ENCODE measurements at places on chromosomes 11 and 22.
A peak's percentile ranks its signal among the peaks of the same experiment; 100 is the strongest.

DNA sequence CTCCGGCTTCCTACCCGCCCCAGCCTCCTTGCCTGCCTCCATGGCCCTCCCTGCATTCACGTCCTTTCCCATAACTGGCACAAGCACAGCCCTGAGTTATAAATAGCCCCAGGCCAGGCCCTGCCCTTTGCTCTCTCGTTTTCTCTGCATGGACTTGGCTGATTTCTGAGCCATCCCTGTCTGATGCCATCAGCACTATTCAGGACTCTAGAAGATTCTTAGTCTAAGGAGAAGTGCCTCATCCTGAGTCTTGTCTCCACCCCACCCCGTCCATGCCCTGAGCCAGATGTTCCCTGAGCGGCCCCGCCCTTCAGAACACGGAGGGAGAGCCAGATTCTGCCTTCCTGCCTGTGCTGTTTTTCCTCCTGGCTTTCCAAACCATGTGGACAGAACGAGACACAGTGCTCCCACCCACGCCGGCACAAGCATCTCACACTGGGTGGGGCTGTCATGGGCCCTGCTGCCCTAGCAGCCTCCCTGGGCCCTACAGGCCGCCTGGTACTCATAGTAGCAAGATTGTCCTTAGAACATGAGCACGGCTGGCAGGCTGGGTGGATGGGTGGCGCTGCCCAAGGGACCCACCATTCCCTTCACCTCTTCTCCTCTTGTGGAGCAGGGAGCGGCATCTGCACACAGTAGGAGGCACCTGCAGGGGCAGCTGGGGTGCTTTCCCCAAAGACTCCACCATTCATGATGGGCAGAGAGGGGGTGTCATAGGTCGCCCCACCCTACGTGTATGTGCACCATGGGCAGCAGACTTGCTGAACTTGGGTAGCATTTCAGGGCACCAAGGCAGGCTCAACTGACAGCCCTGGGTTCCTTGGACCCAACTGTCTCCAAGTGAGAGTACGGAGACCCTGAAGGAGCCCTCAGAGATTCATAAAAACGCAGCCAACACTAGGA is 76.9 kb downstream of the BCR start:
- no peak for DNase-seq

DNA sequence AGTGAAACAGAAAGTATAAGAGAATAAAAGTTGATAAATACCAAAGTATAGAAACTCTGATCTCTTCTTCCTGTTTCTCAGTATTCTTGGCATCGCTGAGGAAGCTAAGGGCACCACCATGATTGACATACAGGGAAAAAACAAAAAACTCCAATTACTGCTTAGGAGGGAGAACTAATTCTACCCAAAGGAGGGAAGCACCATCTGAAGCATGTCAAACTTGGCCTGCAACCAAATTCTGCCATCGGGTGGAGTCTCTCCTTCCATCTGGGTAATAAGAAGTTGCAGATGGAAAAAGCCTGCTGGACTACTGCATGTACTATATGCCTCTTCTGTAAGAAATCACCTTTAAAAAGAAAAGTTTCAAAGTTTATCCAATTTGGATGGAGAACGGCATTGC is 30.5 kb upstream of the PPP2R1B start:
- no peak for DNase-seq

- no peak for DNase-seq
Measured at GRCh38 chr22:44020981-44021380, 3.1 kb upstream of the PARVB start.

DNA sequence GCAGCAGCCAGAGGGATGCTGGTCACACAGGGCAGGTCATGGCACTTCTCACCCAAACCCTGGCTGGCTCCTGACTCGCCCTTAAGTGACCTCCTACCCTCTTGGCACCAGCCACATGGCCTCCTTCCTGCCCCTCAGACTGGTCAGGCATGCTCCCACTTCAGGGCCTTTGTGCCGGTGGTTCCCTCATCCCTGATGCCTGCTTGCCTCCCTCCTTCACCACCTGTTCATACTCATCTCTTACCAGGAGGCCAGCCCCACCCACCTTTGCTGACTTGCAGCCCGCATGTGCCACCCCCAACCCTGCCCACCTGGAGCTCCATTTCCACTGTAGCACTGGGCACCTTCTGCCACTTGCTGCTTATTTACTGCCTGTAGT is 20.1 kb downstream of the GNAZ start:
- DNase-seq, result no peak

GRCh38 chr11:44592125-44592940 is 26.9 kb downstream of the CD82 start:
- no peak for DNase-seq

GRCh38 chr22:44850946-44851345 is 98.6 kb downstream of the ARHGAP8 start:
- no peak for DNase-seq

GRCh38 chr11:64299847-64300648 is at the start of gene CATSPERZ:
CATSPERZ (plus strand) TSS chr11:64300358; CDS start chr11:64300411, 53 bp downstream.
- no peak for DNase-seq

GRCh38 chr11:108170184-108170583 is 48.8 kb downstream of the ACAT1 start:
- no peak for DNase-seq

GRCh38 chr11:68778205-68778604 is 26.9 kb upstream of the TESMIN start:
- DNase-seq, result no peak

- DNase-seq, result no peak
Measured at GRCh38 chr11:120197977-120198376, 12.9 kb upstream of the OAF start.

GRCh38 chr11:117239295-117239694 is 6.8 kb downstream of the RNF214 start:
- DNase-seq, result no peak

- no peak for DNase-seq
Measured at GRCh38 chr11:71268706-71269321, 16.4 kb upstream of the SHANK2 start.

DNA sequence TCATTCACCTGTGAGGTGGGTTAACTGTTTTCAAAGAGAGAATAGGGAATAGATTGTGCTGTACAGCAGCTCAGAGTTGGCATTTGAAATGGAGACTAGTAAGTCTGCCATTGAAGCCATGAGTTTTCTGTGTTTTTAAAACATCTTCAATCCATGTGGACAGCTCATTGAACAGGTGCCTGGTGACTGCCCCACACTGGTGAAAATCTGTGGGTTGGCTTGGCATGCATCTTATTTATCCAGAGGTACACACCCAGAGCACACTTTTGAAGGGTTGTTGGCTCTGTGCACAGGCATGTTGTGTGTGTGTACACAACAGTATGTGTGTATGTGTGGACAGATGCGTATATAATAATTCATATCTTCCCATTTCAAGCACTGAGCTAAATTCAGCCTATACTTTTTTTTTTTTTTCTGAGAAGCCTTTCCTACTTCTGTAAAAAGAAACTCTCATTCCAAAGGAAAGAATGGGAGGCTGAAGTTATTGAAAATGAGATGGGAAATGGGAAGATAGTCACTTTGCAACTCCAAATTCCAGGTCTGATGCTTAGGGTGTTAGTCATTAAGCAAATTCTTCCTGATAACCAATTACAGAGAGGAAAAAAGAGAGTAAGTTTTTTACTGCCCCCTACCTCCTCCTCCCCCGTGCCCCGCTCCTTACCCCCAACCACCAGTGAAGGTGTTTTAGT is 7.0 kb upstream of the LYVE1 start:
- no peak for DNase-seq

DNA sequence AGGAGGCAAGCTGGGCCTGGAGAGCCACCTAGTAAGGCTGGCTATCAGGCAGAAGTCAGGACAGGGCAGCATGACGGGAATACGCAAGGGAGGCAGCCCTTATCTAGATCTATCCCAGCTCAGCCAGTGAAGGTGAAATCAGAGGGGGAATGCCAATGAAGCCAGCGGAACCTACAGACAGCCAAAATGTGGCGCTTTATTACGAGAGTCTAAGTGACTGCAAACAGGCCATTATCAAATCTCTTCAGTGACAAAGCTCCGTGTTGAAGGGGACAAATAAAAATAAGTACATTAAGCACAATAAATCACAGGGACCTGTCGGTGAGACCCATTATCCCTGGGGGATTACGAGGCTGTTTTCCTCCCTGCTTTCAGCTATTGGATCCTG is 22.8 kb downstream of the LARGE1 start:
- DNase-seq, result no peak

GRCh38 chr11:95296165-95296564 is 65.2 kb upstream of the SESN3 start:
- DNase-seq, result no peak

GRCh38 chr11:58391879-58392278 is 14.8 kb downstream of the OR5B3 start:
- no peak for DNase-seq

GRCh38 chr11:64333556-64333955 is 6.4 kb upstream of the CCDC88B start:
- DNase-seq, result no peak

GRCh38 chr22:30978304-30978962 is 9.4 kb downstream of the TUG1 start:
- no peak for DNase-seq

DNA sequence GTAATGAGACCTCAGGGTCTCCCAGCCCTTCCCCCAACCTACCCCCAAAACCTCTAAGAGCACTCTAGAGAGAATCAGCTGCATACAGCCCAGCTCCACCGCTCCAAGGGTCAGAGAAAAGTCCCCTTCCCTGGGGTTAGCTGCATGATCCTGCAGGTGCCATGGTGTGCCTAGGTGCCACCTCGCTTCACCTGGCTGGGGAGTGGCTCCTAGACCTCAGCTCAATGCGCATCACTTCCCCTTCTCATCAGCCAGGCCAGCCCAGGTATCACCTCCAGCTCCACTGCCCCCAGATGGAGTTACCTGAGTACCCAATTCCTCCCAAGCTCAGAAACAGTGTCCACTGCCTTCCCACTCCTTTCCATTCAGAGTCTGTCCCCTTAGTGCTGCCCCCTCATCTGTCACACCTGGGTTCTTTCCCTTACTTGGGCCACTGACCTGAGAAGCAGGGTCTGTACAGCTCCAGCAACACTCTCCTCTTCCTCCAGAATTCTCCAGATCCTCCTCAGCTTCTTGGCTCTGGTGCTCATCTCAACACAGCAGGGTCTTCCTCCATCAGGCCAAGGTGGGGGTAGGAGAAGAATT is 1.3 kb downstream of the STARD10 start:
- DNase-seq, result no peak

DNA sequence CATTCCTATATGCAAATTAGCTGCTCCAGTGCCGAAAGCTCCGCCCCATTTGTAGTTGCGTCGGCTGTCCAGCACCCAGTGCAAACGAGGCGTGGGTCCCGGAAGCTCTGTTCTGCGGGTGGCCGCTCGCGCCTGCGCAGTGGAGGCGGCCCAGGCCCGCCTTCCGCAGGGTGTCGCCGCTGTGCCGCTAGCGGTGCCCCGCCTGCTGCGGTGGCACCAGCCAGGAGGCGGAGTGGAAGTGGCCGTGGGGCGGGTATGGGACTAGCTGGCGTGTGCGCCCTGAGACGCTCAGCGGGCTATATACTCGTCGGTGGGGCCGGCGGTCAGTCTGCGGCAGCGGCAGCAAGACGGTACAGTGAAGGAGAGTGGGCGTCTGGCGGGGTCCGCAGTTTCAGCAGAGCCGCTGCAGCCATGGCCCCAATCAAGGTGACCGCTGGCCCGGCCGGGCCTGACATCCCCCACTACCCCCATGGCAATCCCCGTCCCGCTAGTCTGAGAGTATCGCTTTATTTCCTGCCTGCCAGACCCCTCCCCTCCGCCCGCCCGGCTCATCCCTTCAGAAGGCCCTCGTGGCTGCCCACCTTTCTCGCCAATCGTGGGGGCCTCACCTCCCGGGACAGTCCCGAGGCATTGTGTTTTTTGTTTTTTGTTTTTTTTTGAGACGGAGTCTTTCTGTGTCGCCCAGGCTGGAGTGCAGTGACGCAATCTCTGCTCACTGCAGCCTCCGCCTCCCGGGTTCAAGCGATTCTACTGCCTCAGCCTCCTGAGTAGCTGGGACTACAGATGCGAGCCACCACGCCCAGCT is at the start of gene PRDX5:
Gene PRDX5, plus strand, starts transcription at position 161 of the 805 bp plus-strand sequence. Its CDS starts 95 bp downstream, at position 256.
- peak; percentile 94 for DNase-seq

GRCh38 chr11:34860518-34860917 is 55.7 kb downstream of the APIP start:
- DNase-seq, result no peak

GRCh38 chr11:91850533-91851275 is 373.9 kb upstream of the FAT3 start:
- no peak for DNase-seq

GRCh38 chr11:86957976-86958646 is 2.9 kb upstream of the FZD4 start:
- no peak for DNase-seq

GRCh38 chr11:37108436-37109285 is 510.6 kb upstream of the RAG2 start:
- DNase-seq, result no peak

DNA sequence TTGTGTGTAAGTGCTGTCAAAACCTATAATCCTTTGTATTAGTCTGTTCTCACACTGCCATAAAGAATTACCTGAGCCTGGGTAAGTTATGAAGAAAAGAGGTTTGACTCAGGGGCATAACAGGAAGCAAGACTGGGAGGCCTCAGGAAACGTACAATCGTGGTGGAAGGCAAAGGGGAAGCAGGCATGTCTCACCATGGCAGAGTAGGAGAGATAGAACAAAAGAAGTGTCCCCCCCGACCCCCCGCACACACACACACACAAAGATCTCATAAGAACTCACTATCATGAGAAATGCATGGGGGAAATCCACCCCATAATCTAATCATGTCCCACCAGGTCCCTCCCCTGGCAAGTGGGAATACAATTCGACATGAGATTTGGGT is 2.3 kb upstream of the USP28 start:
- no peak for DNase-seq

DNA sequence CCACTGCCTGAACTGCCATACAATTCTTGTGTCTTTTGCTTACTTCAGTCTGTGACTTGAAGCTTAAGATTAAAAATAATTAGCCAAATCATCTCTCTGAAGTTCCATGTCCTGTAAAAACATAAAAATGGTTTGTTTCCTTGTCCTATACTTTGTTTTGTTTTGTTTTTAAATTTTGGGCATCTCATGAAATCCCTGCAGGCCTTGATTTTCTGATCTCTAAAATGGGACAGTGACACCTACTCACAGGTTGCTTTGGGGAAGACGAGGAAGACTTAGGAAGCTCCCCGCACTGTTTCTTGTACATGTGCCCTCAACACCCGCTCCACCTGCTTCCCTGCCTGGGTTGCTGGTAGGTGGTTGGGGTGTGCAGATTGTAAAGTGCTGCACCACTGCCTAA is 38.9 kb downstream of the TSPAN18 start:
- no peak for DNase-seq

GRCh38 chr11:27524155-27524554 is 17.6 kb upstream of the LIN7C start:
- DNase-seq, result no peak
